ENCODE measurements at places on chromosomes 5 and 9.

GRCh38 chr5:94113-94892 is 2.3 kb downstream of the PLEKHG4B start:
- DNase-seq, result no peak

- no peak for DNase-seq
Measured at GRCh38 chr5:172799416-172799815, 28.4 kb upstream of the DUSP1 start.

DNA sequence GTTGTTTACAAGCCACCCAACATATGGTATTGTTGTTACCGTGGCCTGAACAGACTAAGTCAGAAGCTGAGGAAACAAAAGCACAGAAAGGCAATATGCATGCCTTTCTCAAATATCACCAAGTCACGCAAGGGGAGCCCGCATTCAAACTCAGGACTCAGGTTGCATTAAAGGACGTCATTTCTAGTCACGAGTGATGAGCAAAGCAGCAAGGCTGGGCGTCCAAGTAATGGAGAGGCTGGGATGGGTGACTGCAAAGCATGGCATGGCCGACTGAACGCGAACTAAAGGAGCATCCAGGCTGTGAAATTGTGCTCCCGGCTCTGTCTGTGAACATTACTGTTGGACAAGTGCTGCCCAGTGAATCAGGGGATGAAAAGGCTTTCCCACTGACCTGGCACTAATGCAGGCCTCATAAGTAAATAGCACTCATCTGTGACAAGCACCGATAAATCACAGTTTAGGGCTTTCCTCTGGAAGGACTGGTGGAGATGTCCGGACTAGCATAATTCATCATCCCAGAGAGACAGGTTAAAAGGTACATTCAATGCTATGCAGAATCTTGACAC is 202.8 kb downstream of the SPOCK1 start:
- DNase-seq, result no peak

GRCh38 chr9:33437205-33437604 is 10.2 kb downstream of the AQP3 start:
- no peak for DNase-seq

- DNase-seq, result no peak
Measured at GRCh38 chr5:89351975-89352374, 469.0 kb upstream of the MEF2C start.

DNA sequence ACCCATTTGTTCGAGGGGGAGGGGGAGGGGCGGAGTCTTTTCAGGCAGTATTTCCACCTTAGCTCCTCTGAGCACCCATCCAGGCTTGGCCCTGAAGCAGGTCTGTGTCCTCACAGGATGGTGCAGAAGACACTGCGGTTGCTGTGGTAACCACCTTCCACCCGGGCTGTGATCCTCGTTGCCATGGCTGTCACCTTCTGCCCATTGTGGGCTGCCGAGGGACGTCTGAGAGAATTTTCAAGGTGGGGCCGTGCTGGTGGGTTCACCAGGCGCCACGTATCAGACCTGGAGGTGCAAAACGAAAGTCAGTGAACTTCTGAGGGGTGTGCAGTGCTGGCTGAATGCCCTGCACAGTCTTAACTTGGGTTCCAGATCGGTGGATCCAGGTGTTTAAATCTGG is 26.7 kb downstream of the POLR1E start:
- DNase-seq, result no peak

- peak; percentile 24 for DNase-seq
Measured at GRCh38 chr5:91357012-91357634, 26.0 kb downstream of the ARRDC3 start.

GRCh38 chr5:83922699-83923098 is 202.0 kb upstream of the HAPLN1 start:
- no peak for DNase-seq

GRCh38 chr5:59648949-59649921 is 244.3 kb downstream of the PDE4D start:
- DNase-seq, result peak; percentile 37

- DNase-seq, result no peak
Measured at GRCh38 chr5:158502686-158503085, 597.0 kb downstream of the EBF1 start.

- DNase-seq, result no peak
Measured at GRCh38 chr5:101811466-101811865, 484.6 kb downstream of the SLCO4C1 start.

- no peak for DNase-seq
Measured at GRCh38 chr5:86837610-86838009, 219.9 kb downstream of the COX7C start.

DNA sequence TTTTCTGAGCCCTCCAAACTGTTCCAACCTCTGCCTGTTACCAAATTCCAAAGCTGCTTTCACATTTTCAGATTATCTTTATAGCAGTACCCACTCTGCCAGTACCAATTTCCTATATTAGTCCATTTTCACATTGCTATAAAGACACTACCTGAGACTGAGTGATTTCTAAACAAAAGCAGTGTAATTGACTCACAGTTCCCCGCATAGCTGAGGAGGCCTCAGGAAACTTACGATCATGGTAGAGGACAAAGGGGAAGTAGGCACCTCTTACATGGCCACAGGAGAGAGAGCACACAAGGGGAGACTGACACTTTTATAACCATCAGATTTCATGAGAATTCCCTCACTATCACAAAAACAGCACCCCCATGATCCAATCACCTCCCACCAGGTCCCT is 105.0 kb downstream of the DTWD2 start:
- DNase-seq, result no peak

DNA sequence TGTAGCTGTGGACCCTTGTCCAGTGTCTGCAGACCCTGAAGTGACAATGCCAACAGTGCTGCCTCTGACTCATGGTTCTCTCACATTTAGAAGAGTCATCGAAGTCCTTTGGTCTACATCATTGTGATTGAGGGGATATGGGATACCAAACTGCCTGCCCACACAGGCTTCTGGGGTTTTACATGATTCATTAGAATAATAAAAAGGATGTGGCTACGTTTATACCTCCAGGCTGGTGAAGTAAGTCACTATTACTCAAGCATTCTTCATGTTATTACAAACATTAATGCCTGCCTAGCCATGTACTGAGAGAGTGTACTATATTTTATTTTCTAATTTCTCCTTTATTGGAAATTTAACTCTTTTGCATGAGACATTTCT is 365.7 kb downstream of the SPATA31D1 start:
- DNase-seq, result no peak

GRCh38 chr9:116274293-116274692 is 120.7 kb downstream of the PAPPA start:
- DNase-seq, result no peak

DNA sequence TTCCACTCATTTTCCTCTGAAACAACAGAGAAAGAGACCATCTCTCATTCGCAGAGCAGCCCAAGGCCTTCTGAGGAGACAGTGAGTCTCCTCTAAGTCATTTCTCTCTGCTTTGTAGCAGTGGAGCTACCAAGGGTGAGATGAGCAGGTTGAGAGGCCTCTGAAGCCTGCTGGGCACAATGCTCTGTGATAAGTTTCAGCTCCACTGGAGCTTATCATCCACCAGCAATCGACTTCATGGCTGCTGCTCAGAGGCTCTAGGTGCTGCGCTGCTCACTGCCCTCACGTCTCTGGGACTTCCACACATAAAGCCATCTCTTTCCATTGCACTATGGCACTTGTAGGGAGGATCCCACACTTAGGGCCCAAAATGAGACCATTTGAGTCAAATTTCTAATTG is 96.3 kb downstream of the CMYA5 start:
- DNase-seq, result no peak

GRCh38 chr5:51279983-51280706 is 103.1 kb upstream of the ISL1 start:
- DNase-seq, result no peak

DNA sequence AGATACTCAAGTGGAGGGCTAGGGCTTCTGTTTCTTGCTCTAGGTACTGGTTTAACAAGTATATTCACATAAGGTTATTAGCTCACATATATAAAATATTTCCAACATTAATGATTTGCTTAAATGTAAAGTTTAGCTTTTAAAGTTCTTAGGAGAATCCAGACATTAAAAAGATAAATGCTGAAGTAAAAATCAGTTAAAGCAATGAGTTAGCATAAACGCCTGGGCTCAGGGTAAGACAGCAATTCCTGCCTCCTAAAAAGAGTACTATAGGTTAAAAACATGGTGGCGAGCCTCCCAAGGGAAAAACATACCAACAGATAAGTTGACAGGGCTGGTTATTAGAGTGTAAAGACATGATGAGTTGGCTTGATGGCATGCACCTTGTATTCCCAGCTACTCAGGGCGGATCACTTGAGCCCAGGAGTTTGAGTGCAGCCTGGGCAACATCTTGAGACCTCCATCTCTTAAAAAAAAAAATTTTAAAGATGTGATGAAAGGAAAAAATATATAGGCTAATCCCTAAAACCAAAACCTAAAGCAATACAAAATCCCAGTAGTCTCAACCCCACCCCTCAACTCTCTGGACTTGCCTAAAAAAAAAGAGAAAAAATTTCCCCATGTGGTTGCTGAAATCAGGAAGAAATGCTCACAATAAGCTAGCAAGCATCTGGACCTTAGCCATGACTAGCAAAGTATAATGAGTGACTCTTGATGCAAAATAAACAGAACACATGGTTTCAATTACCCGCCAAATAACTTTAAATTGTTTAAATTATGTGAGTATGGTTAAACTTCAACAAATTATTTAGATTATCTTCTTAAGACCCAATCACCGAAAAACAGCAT is 3.6 kb downstream of the GOLPH3 start:
- no peak for DNase-seq

DNA sequence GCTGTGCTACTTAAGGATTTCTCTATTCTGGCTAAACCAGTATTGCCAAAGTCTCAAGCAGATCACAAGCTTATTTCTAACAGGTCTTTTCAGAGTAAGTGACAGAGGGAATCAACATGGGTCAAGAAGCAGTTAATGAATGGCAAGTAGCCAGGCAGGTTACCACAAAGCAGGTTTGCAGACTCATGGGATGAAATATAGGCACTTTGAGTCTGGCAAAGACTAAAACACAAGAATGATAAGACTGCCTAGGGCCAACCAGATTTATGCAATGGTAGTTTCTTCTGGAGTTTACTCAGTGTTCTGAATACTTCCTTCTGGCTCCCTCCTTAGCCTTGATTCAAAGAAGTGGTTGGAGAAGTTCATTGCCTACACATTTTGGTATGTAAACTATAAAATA is 3.6 kb downstream of the HMGCS1 start:
- peak; percentile 35 for DNase-seq

- DNase-seq, result no peak
Measured at GRCh38 chr9:84947412-84947972, 278.0 kb downstream of the NTRK2 start.

GRCh38 chr5:73435759-73436534 is 12.6 kb downstream of the FOXD1 start:
- no peak for DNase-seq

GRCh38 chr5:167644619-167645018 is 646.8 kb upstream of the WWC1 start:
- DNase-seq, result no peak

DNA sequence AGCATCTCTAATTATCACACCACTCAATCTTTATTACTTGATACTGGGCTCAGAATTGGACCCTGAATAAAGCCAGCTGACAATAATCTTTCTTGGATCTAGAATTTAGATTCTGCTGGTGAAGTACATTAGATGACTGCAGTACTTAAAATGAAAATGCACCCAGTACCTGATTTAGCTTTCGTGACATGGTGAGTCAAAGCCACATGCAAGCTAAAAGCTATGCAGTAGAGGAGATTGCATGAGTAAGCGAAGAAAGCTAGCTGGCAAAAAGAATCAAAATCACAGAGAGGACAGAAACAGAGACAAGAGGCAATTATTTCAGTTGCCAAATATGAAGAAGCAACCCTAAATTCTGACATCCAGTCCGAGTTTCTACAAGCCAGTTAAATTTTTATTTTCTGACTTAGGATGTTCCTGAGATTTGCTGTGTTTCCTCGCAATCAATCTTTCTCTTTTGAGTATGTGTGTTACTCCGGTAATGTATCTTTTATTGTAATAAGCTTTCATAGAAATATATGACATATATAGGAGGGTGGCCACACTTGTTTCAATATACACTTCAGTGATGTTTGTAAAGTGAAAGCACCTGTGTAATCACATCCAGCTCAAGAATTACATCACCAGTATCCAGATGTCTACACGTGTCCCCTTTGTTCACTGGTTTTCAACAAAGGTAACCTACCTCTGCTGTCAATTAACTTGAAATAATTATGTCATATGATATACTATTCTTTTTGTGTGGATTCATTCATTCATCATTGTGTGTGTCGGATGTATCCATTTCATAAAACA is 101.7 kb downstream of the CDH18 start:
- no peak for DNase-seq

- no peak for DNase-seq
Measured at GRCh38 chr5:122757285-122757684, 17.6 kb upstream of the SNX2 start.

GRCh38 chr5:76513476-76513875 is 109.7 kb downstream of the F2RL2 start:
- DNase-seq, result no peak

GRCh38 chr9:83622433-83622938 is 457 bp upstream of the IDNK start:
- no peak for DNase-seq

DNA sequence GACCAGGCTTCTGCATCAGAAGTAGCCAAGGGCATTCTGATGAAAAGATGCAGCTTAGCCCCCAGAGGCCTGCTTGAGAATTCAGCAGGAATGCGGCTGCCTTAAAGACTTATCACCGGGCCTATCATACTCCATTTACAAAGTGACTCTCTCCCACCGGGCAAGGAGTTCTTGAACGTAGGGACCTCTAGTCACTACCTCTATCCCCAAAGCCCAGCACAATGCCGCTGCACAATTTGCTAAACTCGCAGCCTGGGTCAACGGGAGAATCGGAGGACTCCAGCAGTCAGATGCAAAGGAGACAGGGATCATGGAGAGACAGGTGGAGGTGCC is 661 bp downstream of the PDCL start:
- DNase-seq, result no peak

DNA sequence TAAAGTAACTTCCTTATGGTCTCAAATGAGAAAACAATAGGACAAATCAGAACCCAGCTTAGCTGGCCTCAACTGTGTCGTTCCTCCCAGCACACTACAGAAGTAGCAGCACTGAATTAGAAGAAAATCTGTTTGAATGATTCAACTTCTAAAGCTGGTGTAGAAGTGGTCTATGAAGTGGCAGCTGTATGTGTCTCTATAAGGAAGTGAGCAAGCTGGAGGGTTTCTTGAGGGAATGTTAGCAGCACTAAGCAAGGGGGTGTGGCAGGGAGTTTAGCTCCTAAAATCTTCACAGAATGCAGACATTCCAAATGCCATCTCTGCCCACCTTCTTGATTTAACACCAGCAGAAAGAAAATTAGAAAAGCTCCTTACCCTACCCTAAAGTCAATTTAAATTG is 4.1 kb downstream of the KLF9 start:
- no peak for DNase-seq

DNA sequence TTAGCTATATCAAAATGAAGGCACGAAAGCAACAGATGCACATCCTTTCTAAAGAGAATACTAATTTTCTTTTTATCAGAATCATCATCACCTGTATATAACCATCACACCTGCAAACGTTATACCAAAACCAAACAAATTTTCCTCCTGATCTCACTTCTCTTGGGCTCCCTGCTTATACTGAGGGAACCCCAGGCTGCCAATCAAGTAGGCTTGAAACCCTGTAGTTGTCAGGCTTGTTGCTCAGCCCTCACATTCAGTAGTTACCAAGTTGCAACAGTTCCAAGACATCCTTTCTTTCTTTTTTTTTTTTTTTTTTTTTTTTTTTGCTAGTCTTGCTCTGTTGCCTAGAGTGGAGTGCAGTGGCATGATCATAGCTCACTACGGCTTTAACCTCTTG is 12.7 kb downstream of the STRBP start:
- DNase-seq, result no peak

- DNase-seq, result no peak
Measured at GRCh38 chr9:87740209-87740608, 14.3 kb downstream of the CTSL start.

- DNase-seq, result no peak
Measured at GRCh38 chr5:31270396-31270795, 76.9 kb downstream of the CDH6 start.

Data from Caco-2 (cell line).